ENCODE measurements at places on chromosomes 5 and 9.

GRCh38 chr5:62152394-62153087 is 153.5 kb upstream of the KIF2A start:
- no peak for DNase-seq

- DNase-seq, result peak; percentile 11
Observed at GRCh38 chr9:114314256-114314867, 8.5 kb upstream of the ORM1 start.

GRCh38 chr9:127816362-127816725 is 13.7 kb downstream of the FPGS start:
- no peak for DNase-seq

GRCh38 chr5:167207081-167207480 is 1084.4 kb upstream of the WWC1 start:
- DNase-seq, result peak; percentile 68

DNA sequence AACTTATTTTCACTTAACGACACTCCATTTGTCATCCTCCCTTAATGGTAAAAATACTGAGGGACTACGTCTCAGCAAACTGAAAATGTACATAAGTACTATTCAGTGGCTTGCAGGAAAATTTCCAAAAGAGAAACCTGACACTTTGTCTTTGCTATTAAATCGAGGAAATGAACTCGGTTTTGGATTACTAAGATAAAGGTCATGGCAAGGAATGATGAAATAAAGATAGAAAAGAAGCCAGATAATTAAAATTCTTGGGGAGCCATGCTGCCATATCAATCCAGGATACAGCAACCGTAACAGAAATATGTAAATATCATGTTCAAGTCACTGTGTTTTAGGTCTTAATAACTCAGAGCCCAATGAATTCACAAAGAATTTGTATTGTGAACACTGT is 647.8 kb downstream of the CDH9 start:
- no peak for DNase-seq

DNA sequence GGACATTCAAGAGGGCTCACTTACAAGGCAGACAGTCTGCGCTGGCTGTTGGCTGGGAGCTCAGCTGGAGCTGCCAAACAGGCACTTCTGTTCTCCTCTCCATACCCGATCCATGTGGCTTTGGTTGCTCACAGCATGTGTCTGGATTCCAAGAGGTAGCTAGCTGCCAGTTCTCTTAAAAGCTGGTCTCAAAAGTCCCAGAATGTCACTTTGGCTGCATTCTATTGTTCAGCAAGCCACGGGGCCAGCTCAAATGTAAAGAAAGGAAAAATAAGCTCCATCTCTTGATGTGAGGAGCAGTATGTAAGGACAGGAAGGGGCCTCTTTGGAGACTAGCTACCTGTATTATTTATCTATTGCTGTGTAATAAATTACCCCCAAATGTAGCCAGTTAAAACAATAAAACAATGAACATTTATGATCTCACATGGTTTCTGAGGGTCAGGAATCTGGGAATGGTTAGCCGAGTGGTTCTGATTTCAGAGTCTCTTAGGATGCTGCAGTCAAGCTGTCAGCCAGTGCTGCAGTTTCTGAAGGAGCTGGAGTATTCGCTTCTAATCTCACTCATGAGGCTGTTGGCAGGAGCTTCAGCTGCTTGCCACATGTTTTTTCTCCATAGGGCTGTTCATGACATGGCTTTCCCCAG is 112.7 kb upstream of the CLINT1 start:
- no peak for DNase-seq

- DNase-seq, result no peak
Observed at GRCh38 chr5:145689235-145689634, 145.9 kb downstream of the PRELID2 start.

- DNase-seq, result no peak
Observed at GRCh38 chr5:80507663-80508062, 19.8 kb downstream of the FAM151B start.

- DNase-seq, result no peak
Observed at GRCh38 chr5:172361566-172362238, 78.1 kb upstream of the UBTD2 start.

DNA sequence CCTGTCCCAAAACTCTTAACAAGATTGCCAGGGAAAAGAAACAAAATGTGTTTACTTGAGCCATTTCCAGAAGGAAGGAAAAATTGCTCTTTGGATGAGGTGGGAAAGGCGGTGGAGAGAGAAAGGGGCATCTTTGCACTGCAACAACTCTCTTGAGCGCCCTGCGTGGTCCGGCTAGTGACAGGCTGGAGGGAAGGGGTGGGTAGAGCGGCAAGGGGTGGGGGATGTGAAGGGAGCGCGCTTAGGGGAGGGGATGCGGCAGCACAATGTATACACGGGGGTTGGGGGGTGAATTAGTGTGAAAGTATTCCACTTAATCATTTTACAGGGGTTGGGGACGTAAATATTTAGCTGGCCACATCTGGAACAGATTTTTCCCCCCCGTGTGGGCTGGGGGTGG is 1.3 kb downstream of the FGF10 start:
- peak; percentile 56 for DNase-seq

DNA sequence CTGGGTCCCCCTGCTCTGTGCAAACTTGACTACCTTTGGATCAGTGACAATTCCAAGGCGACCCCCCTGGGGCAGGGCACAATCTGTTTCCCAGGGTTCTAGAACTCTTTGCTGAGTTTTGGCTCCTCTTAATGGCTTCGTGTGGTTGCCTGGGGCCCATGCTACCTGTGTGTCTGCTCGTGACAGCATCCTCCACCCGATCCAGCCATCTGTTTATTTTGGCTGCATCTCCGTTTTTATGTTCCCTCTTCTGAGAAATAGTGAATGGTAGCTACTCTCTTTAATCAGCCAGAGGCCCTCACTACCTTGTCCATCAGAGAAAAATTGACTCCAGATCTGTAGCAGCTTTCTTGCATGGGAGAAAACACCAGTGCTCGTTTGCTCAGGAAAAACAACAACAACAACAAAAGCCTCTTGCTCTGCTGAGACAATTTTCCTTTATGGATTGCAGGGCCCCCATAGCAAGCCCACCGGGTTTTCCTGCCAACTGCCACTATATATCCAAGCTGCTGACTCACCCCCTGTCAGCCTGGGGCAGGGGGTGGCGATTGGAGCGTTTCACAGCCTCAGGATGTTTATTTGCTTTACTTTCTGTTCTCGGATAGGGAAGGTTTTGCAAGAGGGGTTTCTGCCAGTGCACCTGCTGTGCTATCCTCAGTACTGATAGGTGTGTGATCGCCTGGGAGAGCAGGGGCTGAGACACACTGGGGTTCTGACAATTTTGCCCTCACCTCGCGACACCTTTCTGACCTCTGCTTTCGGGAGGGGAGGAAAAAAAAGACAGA is 607.8 kb downstream of the BNC2 start:
- no peak for DNase-seq

DNA sequence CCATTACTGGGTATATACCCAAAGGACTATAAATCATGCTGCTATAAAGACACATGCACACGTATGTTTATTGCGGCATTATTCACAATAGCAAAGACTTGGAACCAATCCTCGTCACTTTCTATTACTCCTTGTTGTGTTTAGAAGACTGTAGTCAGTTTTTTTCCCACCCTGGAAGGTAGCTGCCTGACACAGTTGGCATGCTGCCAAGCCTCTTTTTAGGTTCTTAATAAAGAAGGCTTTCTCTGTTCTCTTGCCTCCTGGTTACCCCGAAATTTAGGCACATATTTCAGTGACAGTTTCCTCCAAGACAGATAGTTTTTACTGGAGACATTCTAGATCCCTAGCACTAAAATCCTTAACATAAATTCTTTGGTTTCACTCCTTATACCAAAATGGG is 205.4 kb upstream of the PCSK5 start:
- DNase-seq, result no peak

DNA sequence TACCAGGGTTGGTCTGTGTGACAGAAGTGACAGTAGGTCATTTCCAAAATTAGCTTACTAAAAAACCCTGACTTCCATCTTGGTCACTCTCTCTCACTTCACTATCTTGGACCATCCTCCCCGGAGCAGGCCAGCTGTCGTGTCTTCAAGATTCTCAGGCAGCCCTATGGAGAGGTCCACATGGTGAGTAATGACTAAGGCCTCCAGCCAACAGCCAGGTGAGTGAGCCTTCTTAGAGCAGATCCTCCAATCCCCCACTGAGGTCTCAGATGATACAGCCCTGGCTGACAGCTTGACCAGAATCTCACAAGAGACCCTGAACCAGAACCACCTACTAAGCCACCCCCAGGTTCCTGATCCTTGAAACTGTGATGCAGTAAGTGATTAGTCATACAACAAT is 92.0 kb downstream of the DCP2 start:
- no peak for DNase-seq

DNA sequence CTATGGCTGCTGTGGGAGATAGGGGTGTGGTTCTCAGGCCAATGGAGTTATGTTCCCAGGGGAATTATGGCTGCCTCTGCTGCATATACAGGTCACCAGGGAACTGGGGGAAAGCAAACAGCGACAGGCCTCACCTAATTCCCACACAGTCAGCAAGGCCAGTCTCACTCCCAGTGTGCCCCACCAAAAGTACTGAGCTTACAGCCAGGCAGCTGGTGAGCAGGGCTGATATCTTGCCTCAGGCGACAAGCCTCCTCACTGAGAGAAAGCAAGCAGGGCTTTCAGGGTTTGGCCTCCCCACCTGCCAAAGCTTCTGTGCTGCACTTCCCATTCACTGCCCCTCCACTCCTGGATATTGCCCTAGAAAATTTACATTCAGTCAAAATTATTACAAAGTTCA is 273.8 kb upstream of the TARS1 start:
- DNase-seq, result no peak

- DNase-seq, result no peak
Observed at GRCh38 chr5:116942622-116943021, 368.0 kb upstream of the SEMA6A start.

DNA sequence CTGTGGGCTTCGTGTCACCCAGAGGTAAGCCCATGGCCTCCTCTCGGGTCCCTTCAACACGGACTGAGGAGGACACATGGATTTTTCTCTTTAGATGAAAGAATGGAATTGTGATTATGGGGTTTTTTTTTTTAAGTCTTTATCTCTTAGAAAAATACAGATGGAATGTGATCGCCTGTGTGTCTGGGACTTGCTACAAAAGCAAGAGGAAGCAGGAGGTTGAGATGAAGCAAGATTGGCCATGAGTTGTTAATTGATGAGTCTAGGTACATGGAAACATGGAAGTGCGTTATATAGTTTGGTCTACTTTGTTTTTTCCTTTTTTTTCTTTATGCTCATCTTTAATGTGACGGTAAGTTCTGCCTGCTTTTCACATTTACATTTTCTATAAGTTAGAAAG is 14.6 kb downstream of the USP20 start:
- no peak for DNase-seq

- DNase-seq, result no peak
Observed at GRCh38 chr5:58507715-58508114, 16.5 kb downstream of the GAPT start.

- no peak for DNase-seq
Observed at GRCh38 chr5:96335873-96336272, 97.2 kb downstream of the PCSK1 start.

DNA sequence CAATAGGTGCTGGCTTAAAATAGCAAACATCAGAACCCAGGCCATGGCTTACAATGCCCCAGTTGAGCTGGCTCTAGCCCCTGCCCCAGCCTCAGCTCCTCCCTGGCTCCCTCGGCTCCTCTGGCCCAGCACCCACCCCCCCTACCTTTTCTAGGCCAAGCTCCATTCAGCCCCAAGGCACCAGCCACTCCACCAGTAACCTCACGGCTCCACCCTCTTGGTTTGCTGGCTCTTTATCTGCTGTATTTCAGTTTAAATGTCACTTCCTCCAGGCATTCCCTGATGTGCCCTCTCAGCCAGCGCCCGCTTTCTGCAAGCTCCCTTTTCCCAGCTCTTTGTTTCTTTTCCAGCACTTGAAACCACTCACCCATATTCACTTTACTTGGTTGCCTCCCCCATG is 10.6 kb downstream of the C1QTNF2 start:
- peak; percentile 50 for DNase-seq

DNA sequence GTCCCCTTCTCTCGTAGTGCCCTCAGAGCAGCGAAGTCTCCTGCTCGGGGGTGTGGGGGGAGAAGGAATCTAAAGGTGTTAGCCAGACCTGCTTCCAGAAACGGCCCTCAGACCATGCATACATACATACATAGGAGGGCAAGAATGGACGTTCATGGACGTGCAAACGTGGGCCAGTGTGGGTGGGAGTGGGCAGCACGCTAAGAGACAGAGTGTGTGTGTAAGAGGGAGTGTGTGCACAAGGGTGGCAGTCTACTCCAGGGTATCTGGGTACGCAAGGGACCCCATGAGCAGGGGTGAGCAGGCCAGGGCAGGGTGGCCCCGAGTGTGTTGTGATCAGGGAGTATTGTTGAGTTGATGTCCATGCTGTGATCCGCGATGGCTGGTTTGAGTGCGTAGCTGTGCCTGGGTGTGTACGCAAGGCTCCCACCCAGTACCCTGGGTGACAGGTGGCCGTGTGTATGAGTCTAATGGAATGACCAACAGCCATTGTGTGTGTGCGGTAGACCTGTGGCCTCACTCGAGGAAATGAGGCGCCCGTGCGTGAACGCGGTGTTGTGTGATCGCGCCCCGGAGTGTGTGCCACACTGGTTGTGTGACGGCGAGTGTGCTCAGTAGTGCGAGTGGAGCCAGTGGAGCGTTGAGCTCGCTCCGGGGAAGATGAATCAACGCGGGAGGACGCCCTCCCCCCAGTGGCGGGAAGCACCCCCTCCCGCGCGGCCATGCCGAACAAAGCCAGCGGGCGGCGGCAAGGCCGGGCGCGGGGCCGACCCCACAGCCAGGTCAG is 826 bp downstream of the GPRIN1 start:
- DNase-seq, result no peak

DNA sequence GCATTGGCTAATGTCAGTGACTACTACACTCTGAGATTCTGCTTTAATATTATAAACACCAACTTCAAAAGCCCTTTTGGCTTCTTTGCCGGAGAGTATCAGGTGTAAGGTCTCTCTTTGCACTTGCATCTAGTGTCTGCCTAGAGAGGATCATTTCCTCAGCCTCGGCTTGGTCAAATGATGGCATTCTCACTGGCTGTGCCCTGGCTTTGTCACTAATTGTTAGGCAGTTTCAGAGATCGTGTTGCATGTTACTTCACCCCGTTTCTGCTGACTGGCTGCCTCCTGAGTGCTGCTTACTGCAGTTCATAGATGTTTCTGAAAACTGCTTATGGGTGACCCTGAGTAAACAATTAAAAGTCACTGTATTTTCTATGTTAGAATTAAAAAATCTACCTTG is 48.8 kb downstream of the SLC1A3 start:
- no peak for DNase-seq

DNA sequence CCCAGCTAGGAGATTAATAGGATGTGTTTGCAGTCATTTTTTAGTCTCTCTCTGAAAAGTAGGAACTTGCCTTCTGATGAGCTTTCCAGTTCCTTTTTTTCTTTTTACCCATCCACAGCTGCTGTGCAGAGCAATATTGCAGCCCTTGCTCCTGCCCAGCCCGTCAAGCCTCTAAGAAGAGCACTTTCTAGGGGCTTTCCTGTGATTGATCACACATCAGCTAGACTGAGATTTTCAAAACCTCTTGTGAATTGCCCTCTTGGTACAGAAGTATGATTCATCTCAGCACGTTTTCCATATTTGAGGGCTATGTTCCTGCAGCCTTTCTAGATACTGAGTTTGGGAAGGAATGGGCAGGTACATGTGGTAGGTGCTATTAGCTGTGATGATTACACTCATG is 93.9 kb downstream of the GALNT10 start:
- DNase-seq, result no peak
